ENCODE measurements at places on chromosomes 4 and X. TPM values are rescaled to one million over a fixed set of nuclear protein-coding genes. Genes with fewer than 3 reads are reported as not detected.
A peak's percentile ranks its signal among the peaks of the same experiment; 100 is the strongest.

The TBC1D1 gene
- total RNA-seq: 69.6 TPM

DNA sequence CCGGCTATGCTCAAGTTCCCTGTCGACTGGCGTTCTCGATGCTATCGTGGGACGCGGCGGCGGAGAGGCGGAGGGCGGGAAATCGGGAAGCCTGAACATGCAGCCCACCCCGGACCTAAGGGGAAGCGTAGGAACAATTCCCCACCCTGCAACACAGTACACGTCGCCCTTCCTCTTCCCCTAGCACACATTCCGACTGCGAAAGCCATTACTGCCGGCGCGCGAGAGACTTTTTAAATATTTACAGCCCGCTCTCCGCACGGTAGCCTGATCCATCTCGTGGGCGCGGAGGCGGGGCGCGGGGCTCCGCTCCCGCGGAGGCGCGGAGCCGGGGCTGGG lies 48.1 kb upstream of the BCOR start:
- no peak for DNase-seq
- H3K4me1 ChIP-seq: peaks cover 12% of the 10 kb centered on the region
- peaks cover 44% of the 10 kb centered on the region for H3K27me3 ChIP-seq
- H3K27ac ChIP-seq: no peak overlapping the region
- peak overlapping the region; percentile 39 for H3K4me3 ChIP-seq
- H3K36me3 ChIP-seq: no peaks in the 10 kb centered on the region

DNA sequence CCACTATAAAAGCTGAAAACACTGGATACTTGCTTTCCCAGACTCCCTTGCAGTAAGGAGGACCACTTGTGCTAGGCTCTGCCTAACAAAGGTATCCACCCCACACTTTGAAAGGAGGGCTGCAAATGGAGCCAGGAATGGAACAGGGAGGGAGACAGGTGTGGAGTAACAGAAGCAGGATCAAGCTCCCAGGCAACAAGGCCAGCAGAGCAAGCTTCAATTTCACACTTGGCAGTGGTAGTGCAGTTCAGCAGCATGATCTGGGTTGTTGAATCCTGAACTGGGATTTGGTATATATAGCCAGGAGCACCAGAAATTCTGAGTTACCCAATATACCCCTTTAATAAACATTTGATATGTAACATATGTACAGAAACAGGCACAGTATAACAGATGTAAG lies 9.8 kb downstream of the LAMP2 start:
- no peak overlapping the region for H3K4me3 ChIP-seq
- H3K4me1 ChIP-seq: peaks cover 55% of the 10 kb centered on the region
- H3K27ac ChIP-seq: no peak overlapping the region
- H3K36me3 ChIP-seq: no peaks in the 10 kb centered on the region
- no peak for DNase-seq

GRCh38 chr4:23884261-23884660 lies 5.6 kb downstream of the PPARGC1A start:
- DNase-seq: no peak
- no peaks in the 10 kb centered on the region for H3K27me3 ChIP-seq
- no peaks in the 10 kb centered on the region for H3K36me3 ChIP-seq
- peaks cover 25% of the 10 kb centered on the region for H3K4me1 ChIP-seq
- H3K4me3 ChIP-seq: no peak overlapping the region

GRCh38 chr4:47550899-47551548 lies 65.9 kb downstream of the ATP10D start:
- H3K27me3 ChIP-seq: no peaks in the 10 kb centered on the region
- H3K27ac ChIP-seq: no peak overlapping the region
- H3K36me3 ChIP-seq: peaks cover 80% of the 10 kb centered on the region
- no peak overlapping the region for H3K4me3 ChIP-seq
- DNase-seq: no peak

DNA sequence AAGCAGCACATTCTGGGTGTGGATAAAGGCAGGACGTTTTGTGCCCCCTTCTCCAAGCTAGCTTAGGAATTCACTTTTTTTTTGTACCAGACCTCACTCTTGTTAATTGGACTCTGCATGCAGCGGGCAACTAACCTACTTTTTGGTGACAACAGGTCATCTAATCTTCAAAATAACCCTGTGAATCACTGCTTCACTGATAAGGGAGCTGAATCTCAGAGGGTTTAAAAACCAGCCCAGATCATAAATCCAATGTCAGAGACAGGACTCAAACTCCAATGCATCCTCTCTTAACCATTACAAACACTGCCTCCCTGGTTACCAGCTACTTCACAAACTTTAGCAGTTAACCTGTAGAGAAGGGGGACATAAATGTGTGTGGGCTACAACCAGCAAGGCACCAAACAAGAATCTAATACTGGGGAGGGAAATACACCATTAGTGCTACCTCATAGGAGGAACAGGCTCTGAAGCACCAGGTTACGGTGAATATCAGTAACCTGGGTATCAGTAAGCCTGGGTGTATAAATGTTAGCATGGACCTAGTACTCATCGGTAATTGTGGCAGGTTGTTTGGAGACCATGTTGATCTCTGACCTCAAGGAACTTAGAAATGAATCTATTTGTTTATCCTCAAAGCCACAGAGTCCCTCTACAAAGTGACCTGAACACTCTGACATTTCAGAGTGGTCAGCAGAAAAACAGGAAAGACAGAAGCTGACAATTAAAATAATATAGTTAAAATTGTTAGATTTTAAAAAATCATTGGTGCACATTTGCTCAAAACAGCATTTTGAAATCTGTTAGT lies 2.6 kb downstream of the TIFA start:
- no peaks in the 10 kb centered on the region for H3K36me3 ChIP-seq
- DNase-seq: no peak
- no peak overlapping the region for H3K27ac ChIP-seq
- H3K4me1 ChIP-seq: peaks cover 25% of the 10 kb centered on the region
- H3K4me3 ChIP-seq: no peak overlapping the region

DNA sequence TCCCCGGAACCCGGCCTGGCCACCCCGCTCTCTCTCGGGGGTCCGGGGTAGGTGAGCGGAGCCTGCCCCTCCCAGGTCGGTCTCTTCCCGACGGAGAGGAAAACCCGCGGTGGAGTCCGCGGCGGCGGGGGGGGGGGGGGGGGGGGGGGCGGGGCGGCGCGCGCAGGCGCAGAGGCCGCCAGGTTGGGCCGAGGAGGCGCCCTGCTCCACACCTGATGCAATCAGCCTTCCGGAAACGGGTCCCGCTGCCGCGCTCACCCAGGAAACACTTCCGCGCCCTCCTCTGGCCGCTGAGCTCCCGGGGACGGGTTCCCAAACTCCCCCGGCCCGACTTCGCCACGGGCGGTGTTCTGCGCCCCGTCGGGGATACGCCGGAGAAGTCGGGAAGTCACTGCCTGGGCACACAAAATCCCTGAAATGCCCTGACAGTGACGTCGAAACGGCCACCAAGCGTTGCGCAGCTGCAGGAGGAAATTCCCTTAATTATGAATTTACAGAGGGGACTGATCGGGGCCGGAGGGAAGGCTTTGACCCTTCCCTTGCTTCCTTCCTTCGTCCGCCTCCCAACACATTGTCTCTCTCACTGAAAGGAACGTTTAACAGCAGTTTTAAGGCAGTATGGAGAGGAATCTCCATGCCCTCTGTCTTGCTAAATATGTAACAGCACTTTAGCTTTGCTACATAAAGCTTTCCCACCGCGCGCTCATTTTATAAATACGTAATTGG lies 2.1 kb upstream of the APBB2 start:
- H3K27me3 ChIP-seq: no peaks in the 10 kb centered on the region
- peak overlapping the region; percentile 87 for H3K27ac ChIP-seq
- peak; percentile 40 for DNase-seq
- H3K4me3 ChIP-seq: peak overlapping the region; percentile 68

The NLGN3 gene
- total RNA-seq: 10.9 TPM

Data from tibial nerve (tissue), 4 donors.